A549 treated with RU486 at 1 μM for 4 hours (cell line): ENCODE measurements at places on chromosomes 2 and 18. TPM values are rescaled to one million over a fixed set of nuclear protein-coding genes. Genes with fewer than 3 reads are reported as not detected.

Gene AGAP1
- total RNA-seq, result 16.0 to 25.1 TPM (median 22.3 TPM) in 5 replicates

Gene UGT1A4
- 0.05 to 0.10 TPM in 2 of 5 replicates, not detected in the others for total RNA-seq

Gene FARP2
- 19.5 to 30.8 TPM (median 27.5 TPM) in 5 replicates for total RNA-seq

Gene USP40
- 20.3 to 24.5 TPM (median 22.4 TPM) in 5 replicates for total RNA-seq

Gene RAB12
- 19.8 to 33.6 TPM (median 29.8 TPM) in 5 replicates for total RNA-seq

Gene PCARE
- not detected in 5 replicates for total RNA-seq

Gene CTIF
- total RNA-seq, result 11.4 to 17.6 TPM (median 12.4 TPM) in 5 replicates

Gene ARL6IP6
- 14.3 to 28.6 TPM (median 22.8 TPM) in 5 replicates for total RNA-seq

Gene CRYBA2
- 0.54 TPM in 1 of 5 replicates, not detected in the others for total RNA-seq

Gene KLHL41
- 0.08 to 0.43 TPM (median 0.23 TPM) in 5 replicates for total RNA-seq

Gene COL4A3
- total RNA-seq, result 0.33 to 1.1 TPM (median 0.67 TPM) in 5 replicates

Gene CRYGD
- not detected in 5 replicates for total RNA-seq

Gene ARHGAP28
- 0.05 to 0.48 TPM (median 0.08 TPM) in 3 of 5 replicates, not detected in the others for total RNA-seq

Gene ERCC3
- 45.4 to 52.8 TPM (median 48.7 TPM) in 5 replicates for total RNA-seq

Gene NDC80
- 8.5 to 17.2 TPM (median 14.1 TPM) in 5 replicates for total RNA-seq

Gene HSBP1L1
- total RNA-seq, result 12.2 to 13.2 TPM (median 12.7 TPM) in 5 replicates

Gene TNFRSF11A
- 6.5 to 10.2 TPM (median 8.6 TPM) in 5 replicates for total RNA-seq

Gene ODC1
- 133 to 156 TPM (median 144 TPM) in 5 replicates for total RNA-seq

Gene DIS3L2
- 10.4 to 14.0 TPM (median 11.6 TPM) in 5 replicates for total RNA-seq

Gene FOXI3
- total RNA-seq, result not detected in 5 replicates

Gene TCF23
- not detected in 5 replicates for total RNA-seq

Gene DNER
- total RNA-seq, result 3.3 to 7.7 TPM (median 5.6 TPM) in 5 replicates

Gene CTNNA2
- total RNA-seq, result 0.13 to 0.89 TPM (median 0.22 TPM) in 5 replicates

Gene RND3
- 56.1 to 75.4 TPM (median 67.3 TPM) in 5 replicates for total RNA-seq

Gene XIRP2
- not detected in 5 replicates for total RNA-seq

Gene COA5
- 14.6 to 22.9 TPM (median 21.3 TPM) in 5 replicates for total RNA-seq

Gene ADCYAP1
- total RNA-seq, result not detected in 5 replicates

Gene MOGAT1
- total RNA-seq, result not detected in 5 replicates

Gene FOXD4L1
- total RNA-seq, result 0.21 to 0.58 TPM (median 0.28 TPM) in 5 replicates

Gene ZC3H15
- total RNA-seq, result 63.8 to 108 TPM (median 87.3 TPM) in 5 replicates

Gene NYAP2
- total RNA-seq, result not detected in 5 replicates

Gene D2HGDH
- 7.0 to 11.0 TPM (median 9.1 TPM) in 5 replicates for total RNA-seq

Gene SERPINB4
- total RNA-seq, result 0.11 to 0.18 TPM (median 0.15 TPM) in 4 of 5 replicates, not detected in the other
